Fibroblast of the aortic adventitia (primary cell): ENCODE measurements at places on chromosomes 2 and 18. TPM values are rescaled to one million over a fixed set of nuclear protein-coding genes. Genes with fewer than 3 reads are reported as not detected.

DNA sequence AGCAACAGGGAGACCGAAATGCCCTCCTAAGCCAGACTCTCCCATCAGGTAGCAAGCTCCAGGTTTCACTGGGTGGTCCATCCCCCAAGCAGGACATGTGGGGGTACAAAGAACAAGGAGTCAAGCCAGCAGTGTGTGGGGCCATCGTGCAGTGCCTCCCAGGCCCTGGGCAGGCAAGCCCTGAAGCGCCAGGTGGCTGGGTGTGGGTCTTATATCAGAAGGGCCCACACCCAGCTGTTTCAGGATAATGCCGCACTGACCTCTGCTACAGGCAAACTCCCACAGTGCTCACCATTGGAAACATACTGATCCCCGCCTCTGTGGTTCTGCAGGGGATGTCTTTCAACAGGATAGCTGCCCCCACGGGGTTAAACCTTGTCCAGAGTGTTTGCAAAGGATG lies 174.2 kb upstream of the SMAD2 start:
- no peak for DNase-seq

DNA sequence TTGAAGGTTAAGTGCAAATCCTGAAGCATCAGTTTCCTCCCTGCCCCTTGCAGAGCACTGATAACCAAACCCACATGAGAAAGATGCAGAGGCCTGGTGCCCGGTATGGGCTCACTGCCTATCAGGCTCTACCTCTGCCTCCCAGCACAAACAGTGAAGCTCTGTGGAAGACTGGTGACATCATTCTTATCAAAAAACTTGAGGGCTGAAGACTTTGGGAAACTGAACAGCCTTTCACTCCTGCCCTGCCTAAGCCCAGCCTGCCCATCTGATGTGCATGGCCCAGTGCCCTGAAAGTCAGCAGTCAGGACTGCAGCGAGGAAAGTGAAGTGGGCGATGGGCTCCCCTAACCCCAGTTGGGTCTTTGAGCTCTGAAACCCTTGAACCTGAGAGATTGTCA lies 174.8 kb upstream of the ARL4C start:
- DNase-seq: no peak

GRCh38 chr2:118134650-118135049 lies 46.4 kb downstream of the INSIG2 start:
- DNase-seq: no peak

DNA sequence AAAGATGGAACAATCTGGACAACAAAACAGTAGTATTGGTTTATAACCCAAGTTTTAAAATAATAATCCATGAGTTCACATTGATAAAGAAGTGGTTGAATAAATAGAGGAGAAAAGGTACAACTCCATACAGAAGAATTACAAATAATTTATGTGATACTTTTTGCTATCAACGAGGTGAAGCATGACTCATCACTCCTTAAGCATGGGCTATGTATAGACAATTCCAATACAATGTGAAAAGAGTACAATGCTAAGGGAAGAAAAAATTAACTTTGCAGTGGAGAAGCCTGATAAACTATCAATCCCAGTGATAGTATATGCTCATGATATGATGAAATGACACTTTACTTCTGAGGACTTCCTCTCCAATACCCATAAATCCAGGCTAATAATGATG lies 312.9 kb downstream of the GULP1 start:
- no peak for DNase-seq

GRCh38 chr2:109629867-109630266 lies 15.7 kb downstream of the SOWAHC start:
- DNase-seq: no peak

DNA sequence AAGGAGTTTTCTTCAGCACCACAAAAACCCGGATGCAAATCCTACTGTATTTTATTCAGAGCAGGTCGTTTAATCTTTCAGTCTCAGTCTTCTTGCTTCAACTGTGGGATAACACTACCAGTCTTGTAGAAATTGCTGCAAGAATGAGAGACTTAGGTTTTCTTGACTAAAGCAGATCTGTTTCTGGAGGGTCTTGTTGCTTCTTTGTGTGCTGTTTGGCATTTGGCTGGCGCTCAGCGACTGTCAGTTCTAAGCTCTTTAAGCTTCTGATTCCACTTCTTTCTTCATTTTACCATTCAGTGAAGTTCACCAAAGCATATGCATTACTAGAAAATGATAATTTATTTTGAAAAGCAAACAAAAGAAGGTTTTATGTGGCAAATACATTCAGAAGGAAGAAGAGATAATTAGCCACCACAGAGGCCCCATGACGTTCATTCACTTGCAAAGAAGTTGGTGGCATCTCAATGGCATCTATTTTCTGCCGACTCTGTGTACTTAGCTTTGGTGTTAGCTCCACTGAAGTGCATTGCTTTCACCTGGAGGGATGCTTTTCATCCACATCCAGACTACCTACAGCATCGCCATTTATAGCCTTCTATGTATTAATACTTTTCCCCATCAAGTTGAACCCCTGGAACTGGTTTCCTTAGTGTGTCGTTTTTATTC lies 53.7 kb downstream of the TRIB2 start:
- no peak for DNase-seq

GRCh38 chr2:25790074-25790790 lies 88.1 kb downstream of the ASXL2 start:
- DNase-seq: no peak

GRCh38 chr2:221420245-221420644 lies 151.9 kb downstream of the EPHA4 start:
- DNase-seq: no peak

DNA sequence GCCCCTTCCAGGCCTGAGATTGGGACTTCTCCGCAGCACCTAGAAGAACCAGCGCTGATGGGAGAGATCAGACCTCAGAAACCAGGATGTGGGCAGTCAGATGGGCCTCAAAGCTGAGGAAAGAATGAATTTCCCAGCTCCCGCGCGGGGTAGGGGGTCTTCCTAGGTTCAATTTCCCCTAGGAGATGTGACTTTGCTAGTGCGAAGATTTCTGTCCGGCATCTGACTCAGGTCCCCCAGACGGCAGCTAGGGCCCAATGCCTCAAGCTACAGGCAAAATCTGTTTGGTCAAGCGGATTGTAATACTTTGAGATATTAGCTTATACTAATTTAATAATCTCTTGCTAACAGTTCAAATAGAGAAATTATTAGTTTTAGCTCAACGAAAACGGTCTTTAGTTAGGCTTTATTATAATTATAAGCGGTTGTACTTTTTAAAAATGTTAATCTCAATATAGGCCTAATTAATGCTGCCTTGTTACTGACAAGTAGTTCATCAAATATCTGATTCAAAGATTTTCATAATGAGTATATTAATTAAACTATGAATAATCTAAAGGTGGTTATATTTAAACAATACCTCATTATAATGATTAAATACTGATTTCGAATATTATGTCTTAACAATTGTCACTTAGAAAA lies 5.8 kb downstream of the DLX1 start:
- DNase-seq: no peak

GRCh38 chr18:78580835-78581339 lies 398.7 kb upstream of the SALL3 start:
- DNase-seq: no peak

DNA sequence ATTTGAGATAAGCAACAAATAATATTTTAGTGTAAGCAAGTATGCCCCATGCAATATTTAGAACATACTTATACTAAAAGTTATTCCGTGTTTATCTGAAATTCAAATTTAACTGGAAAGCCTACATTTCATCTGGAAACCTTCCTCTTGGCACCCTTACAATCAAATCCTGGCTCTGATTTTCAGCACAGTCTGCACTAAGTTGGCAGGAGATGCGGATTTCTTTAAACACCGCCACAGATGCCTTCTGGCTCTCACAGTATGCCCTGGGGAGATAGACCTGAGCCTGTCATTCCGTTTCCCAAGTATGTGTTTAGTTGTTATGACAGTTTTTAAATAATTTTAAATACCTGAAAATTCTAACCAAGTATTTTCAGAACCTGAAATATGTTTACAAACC lies 7.3 kb upstream of the MLPH start:
- peak; percentile 87 for DNase-seq

DNA sequence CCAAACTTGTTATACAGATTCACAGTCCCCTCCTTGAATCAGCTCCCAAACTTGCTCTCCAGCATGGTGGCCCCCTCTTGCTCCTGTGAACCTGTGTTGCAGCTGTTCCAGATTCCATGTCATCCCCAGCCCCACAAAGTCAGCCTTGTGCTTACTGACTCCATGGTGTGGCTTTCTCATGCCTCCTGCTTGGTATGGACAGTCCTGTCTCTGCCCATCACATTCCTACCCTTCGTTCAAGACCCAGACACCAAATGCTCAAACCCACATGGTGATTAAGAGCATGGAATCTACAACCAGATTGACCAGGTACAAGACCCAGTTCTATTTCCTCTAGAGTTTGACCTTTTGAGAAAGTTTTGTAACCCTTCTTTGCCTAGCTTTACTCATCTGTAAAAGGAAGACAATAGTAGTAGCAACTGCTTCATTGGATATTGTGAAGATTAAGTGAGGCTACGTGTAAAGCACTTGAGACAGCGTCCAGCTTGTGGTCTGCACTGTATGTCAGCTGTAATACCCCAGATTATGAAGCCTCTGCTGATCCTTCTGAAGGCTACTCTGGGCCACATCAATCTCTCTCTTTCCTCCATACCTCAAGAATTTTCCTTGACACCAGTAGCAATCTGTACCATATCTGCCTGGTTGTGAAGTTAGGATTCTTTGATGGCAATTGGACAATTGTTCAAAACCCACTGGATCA lies 146.4 kb upstream of the HAAO start:
- no peak for DNase-seq

DNA sequence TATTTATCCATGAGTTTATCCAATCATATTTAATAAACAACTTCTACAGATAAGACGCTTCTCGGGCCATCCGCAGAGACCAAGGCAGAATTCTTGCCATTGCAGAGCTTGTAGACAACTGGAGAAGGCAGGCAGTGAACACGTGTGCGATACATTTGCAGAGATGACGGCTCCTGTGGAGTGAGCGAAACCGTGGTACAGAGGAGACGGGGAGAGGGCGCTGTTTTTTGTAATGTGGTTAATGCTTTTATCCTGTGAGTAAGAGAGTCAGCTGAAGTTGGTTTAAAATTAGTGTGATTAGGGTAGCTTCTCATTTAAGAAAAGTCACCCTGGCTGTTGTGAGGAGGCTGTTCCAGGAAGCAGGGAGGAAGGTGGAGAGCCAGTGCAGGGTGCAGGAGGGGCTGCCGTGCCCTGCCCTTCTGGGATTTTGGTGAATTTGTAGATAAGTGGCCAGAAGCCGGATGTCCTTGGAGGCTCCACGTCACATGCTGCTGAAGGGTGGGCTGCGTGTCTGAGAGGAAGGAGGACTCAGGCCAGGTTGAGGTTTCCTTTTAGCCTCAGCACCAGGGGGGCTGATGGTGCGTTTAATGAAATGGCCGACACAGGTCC lies 151.4 kb downstream of the SNTG2 start:
- no peak for DNase-seq

- DNase-seq: peak; percentile 28
Observed at GRCh38 chr18:29644276-29644675, 1398.3 kb downstream of the DSC3 start.

DNA sequence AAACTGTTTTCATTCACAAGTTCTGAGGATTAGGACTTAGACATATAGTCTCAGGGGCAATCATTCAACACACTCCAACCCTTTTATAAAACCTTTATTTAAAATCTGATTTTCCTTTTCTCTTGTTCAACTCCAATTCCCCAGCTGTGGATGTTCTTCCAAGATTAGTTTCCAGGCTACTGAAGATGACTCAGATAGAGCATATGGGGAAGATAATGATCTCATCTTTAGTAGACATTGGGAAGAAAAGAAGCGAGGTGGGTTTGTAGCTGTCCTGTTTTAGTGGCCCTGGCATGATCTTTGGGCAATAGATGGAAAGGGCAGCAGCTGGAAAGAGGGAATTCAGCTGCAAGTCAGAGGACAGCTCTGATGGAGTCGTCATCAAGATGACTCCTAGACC lies 247.7 kb upstream of the CCDC68 start:
- no peak for DNase-seq

- peak; percentile 52 for DNase-seq
Observed at GRCh38 chr2:54767921-54768320, 44.5 kb downstream of the EML6 start.

DNA sequence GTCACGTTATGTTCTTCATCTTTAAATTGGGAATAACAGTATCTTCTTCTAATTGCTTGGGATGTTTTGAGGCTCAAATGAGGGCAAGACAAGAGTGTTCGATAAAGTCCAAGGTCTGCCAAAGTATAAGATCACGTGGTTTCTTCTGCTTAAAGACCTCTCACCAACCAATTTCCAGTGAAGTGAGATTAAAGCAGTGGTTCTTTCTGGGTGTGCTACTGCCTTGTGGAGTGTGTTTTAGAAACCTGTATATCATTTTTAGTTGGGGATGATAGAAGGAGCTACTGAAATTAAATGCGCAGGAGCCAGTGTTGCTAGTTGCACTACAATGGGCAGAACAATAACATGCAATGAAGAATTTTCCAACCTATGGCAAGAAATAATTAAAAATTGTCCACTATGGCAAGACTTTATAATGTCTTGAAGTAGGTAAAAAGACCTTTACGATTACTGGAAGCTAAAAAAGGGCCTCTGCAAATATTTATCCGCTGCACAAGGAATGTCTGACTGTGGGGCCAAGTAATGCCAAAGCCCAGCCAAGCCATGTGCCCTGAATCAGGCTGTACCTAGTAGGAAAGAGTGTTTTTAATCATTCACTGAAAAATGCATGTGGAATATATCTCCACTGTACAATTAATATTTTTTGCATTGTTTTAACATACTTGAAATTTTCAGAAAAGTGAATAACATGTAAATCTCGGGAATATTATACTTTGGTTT lies 244.5 kb upstream of the REG3G start:
- no peak for DNase-seq

GRCh38 chr2:189952536-189953109 lies 109.9 kb downstream of the MSTN start:
- DNase-seq: no peak

DNA sequence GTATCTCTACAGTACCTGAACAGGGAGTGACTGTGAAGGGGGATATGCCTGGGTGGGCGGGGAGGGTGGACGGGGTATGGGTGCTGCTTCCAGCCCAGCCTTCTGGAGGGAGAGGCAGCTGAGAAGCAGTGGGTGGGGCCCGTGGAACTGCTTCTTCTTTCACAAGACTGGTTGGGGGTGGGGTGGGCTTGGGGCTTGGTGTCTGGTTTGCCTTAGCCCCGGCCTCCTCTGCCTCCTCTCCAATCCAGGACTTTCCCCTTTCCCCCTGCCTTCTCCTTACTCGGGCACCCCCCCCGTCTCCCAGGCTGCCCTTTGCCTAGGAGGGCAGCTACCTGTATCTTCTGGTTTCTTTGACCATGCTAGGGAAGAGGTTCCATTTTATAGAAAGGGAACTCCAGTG lies 233.4 kb downstream of the DYSF start:
- no peak for DNase-seq

GRCh38 chr2:225938991-225939390 lies 539.5 kb downstream of the NYAP2 start:
- no peak for DNase-seq

GRCh38 chr2:225400060-225400511 lies 576 bp downstream of the NYAP2 start:
- peak; percentile 68 for DNase-seq

PRSS56 gene
- not detected in 2 replicates for total RNA-seq

ALPP gene
- total RNA-seq: not detected in 2 replicates

RNU2-63P gene
- total RNA-seq: not detected in 2 replicates

UGT1A3 gene
- total RNA-seq: not detected in 2 replicates

MC4R gene
- total RNA-seq: not detected in 2 replicates

POTEF gene
- total RNA-seq: not detected in 2 replicates

CFAP53 gene
- 0.27 and 0.57 TPM in 2 replicates for total RNA-seq

SLC5A6 gene
- total RNA-seq: 12.9 and 20.0 TPM in 2 replicates

YES1 gene
- 43.1 and 156 TPM in 2 replicates for total RNA-seq

FNDC4 gene
- 7.3 and 45.8 TPM in 2 replicates for total RNA-seq

IL36G gene
- total RNA-seq: not detected in 2 replicates

MRPL19 gene
- 38.0 and 150 TPM in 2 replicates for total RNA-seq

GKN1 gene
- not detected in 2 replicates for total RNA-seq
